ENCODE measurements at places on chromosomes 1 and 21.

- DNase-seq, result no peak
These were observed 158.3 kb downstream of the PLXNA2 start for GRCh38 chr1:208085655-208086515.

DNA sequence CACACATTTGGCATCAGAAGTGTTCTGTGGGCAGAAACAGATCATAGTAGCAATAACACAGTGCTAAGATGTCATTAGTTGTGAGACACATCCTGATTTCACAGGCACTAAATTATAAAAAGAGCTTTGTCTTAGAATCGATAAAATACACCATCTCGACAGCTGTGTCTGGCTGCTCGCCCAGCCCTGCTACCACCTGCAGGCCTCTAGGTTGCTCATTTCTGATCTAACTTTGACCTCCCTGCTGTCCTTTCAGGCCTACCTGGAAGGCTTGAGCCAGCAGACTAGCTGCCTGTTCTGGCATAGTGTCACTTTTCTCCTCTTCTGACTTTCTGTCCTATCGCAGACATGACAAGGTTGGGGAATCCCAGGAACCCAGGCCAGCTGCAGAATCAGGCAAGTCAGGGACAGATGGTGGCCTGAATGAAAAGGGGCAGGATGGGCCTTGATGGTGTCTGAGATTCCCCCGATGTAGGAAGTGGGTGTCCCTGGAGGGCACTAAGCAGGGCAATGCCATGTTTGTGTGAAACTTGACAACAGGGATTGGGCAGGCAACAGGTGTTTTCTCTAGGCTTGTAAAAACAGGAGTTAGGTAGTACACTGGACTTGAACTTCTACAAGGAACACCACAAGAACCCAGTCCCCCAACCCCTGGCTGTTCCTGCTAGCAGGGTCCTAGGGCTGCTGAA is 66.6 kb upstream of the RHOU start:
- DNase-seq, result no peak

- no peak for DNase-seq
These were observed 138.9 kb downstream of the TOMM20 start for GRCh38 chr1:234989479-234990327.

DNA sequence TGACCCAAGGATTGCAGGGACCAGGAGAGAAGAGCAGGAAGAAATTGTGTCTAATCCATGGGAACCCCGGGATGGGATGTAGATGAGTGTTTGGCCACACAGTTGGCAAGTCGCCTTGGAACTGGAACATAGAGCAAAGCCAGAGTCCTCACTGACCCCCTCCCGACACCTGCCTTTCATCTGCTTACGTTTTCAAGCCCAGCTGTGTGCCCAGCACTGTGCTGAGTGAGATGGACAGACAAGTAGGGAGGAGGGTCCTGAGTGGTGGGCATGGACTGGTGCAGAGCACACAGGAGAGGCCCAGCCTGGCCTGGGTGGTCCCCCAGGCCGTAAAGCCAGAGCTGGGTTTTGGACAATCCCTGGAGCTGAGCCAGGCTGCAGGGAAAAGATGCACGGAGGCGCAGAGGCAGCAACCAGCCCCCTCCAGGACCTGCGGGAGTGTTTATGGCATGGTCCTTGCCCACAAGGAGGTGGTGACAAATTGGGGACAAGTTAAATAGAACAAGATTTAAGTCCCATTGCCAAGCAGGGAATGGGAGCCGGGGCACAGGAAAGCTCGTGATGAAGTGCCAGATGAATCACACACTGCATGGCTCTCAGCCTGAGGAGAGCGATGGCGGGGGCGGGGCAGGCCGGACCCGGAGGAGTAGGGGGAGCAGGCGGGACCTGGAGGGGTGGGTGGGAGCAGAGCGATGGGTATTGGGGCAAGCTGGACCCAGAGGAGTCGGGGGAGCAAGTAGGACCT is 157.8 kb upstream of the VAMP3 start:
- DNase-seq, result no peak

GRCh38 chr1:205258261-205258691 is 30.5 kb downstream of the TMCC2 start:
- no peak for DNase-seq

GRCh38 chr21:42056468-42056867 is 14.6 kb upstream of the UMODL1 start:
- DNase-seq, result no peak

GRCh38 chr1:92404661-92405060 is 82.1 kb downstream of the GFI1 start:
- no peak for DNase-seq

- no peak for DNase-seq
These were observed 67.3 kb downstream of the VAV3 start for GRCh38 chr1:107897438-107898345.

- DNase-seq, result no peak
These were observed 52.6 kb upstream of the RBM15 start for GRCh38 chr1:110286564-110286963.

DNA sequence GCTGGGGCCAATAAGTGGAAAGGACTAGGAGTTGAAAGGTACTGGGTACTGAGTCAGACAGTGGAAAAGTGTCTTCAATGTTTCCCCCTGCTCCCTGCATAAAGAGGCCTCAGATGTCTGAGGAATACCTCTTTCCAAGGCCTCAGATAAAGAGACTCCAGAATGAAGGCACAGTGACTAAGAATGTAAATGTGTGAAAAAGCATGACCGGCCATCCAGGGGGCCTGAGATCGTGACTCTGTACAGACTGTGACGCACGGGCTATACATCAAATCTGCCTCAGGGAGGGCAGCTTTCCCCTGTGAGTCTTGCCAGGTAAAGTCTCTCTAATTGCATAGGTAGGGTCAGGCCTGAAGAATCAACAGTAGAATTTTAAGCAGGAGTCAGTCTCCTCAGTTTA is 1690.5 kb downstream of the KCNT2 start:
- DNase-seq, result no peak
